ENCODE measurements at places on chromosomes 11 and 22.

- no peak for DNase-seq
Observed at GRCh38 chr11:119697882-119698281, 31.1 kb downstream of the NECTIN1 start.

DNA sequence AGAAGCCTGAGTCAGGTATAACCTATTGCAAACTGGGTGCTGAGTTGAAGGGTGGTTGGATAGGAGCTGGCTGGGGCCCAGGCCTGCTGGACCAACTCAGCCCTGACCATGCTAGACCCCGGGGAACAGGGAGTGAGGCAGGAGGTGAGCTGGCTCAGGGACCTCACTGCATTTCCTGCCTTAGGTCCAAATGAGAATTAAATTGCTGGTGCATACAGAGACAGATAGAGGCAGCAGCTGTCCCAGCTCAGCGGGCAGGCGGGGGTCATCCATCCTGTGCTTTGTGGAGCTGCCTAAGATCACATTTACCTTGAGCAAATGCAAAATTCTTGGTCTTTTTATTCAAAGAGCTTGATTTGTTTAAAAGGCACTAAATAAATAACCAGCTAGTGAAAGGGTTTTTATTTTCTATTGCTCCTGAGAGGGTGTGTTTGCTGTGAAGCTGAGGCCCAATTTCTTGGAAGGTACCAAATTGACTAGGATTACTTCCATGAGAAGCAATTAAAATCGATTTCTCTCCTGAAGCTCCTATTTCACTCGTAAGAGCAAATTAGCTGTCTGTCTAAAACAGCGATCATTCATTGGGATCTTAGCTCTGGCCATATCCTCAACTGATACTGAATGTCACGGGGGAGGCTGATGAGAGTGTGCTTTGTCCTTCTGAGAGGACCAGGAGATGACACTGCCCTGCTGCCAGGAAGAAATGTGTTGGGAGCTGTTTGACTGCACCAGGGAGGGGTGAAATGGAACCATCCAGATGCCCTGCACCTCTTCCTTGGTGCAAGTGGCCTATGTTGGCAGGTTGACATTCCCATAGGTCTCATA is 24.9 kb downstream of the USH1C start:
- DNase-seq, result no peak

DNA sequence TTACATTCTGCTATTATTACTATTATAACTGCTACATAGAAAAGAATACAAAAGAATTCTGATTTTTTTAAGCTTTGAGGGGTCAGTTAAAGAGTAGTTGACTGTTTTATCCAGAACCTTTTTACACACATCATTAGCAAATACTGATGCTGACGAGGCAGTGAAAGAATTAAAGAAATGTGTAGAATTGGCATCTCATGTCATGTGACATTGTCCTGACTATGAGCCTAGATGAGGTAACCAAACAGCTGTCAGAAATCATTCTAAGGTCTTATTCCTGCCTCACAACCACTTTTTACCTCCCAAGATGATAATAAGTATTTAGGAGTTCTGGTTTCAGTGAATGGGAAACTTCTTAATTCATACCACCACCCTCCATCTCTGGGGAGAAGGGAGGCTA is 121.0 kb downstream of the SLC1A2 start:
- DNase-seq, result no peak

DNA sequence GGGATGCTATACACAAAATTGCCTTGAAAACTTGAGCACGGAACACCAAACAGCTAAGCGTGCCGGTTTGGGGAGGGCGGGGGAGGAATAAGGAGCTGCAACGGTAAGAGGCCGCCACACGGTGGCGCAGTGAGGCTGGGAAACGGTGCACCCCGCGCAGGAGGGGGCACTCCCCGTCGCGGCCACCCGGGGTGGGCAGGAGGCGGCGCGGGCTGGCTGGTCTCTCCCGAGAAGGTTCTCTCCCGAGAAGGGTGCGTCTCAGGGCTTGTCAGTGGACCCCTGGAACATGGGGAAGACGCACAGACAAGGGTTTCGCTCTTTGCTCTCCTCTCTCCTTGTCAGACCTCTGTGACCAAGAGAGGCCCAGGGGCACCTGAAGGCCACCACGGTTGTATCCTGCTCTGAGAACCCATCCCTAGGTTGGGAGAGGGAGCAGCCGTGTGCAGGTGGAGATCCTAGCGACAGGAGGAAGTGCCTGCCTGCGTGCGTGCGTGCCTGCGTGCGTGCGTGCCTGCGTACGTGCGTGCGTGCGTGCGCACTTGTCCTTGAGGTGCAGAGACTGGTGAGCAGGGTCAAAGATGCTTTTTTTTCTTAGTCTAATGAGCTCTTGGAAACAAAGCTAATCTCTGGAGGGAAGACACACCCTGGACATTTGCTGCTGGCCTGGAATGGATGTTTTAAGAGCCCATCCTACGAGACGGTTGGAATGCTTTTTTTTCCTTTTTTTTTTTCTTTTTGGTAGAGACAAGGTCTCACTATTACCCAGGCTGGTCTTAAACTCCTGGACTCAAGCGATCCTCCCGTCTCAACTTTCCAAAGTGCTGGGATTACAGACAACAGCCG is 18.1 kb upstream of the JAM3 start:
- DNase-seq, result no peak

DNA sequence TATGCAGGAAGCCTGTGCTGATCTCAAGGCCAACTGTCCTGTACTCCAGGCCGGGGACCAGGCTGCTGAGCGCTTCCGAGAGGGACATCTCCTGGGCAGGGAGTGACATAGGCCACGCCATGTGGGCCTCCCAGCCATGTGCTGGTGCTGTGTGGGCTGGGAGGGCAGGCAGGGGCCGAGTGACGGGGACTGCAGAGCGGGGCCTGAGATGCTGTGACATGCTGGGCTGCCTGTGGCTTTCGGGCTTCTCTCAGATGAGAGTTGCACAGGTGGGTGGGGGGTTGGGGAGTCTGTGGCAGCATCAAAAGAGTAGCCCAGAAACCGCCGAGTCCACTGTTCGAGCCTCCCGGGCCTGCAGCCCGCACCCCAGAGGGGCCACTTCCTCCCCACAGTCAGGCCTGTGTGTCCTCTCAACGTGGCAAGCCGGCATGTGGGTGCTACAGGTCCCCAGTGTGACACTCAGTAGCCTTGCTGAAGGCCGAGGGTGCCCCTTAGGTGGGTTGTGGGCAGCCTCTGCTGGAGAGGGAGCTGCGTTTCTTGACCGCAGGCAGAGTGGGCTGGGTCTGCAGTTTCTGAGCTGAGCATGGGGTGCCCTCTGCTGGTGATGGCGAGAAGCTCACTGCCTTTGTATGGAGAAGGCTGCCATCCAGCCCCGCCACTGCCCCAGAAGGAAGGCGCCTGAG is 101.2 kb downstream of the BCR start:
- no peak for DNase-seq

- no peak for DNase-seq
Observed at GRCh38 chr11:56948991-56949515, 39.7 kb upstream of the OR5AK2 start.

- DNase-seq, result no peak
Observed at GRCh38 chr11:115674937-115675544, 170.8 kb upstream of the CADM1 start.

DNA sequence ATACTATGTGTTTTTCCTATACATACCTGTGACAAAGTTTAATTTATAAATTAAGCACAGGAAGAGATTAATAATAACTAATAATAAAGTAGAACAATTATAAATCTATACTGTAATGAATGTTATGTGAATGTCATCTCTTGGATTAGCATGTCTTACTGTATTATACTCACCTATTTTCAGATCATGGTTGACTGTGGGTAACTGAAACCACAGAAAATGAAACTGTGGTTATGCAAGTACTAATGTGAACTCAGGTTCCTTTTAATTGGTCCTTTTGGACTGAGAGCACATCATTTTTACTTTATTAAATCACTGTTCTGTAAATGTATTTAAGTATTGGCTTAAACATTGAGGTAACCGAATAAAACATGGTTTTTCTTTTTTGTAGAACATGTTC is 108.8 kb downstream of the PPP6R3 start:
- no peak for DNase-seq

DNA sequence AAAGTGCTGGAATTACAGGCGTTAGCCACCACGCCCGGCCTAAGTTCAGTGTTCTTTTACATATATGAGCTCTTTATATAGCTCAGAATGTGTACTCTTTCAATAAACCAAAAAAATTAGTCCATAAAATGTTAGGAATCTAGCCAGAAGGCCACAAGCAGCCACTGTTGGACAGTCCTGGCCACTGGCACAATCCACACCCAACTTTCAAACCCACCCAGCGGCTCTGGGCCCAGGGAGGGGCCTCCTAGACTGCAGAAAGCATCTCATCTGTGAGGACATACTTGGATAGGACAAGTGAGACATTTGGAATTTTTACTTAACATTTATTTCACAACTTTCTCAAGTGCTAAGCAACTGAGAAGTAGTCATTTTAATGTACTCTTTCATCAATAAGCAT is 6.4 kb downstream of the PACSIN2 start:
- DNase-seq, result no peak

DNA sequence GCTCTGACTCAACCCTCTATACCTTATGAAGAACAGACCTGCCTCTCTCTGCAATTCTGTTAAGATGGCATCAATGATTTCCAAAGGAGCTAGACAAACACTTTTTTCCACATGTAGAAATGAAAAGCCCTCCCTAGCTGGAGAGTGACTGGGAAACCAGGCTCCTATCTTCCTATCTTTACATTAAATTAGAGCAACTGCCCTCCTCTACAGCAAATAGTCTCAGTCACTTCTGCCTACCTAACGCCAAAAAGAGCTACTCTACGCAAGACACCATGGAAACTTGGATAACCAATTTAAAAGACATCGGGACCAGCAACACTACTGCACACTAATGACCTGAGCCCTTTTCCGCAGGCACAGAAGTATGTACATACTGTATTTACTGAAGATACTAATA is 84.8 kb downstream of the MICAL3 start:
- no peak for DNase-seq

Data from amniotic stem cell (primary cell).